CD4-positive, alpha-beta T cell treated with Interleukin-4 for 4 hours (primary cell): ENCODE measurements at places on chromosomes 2 and 18.

DNA sequence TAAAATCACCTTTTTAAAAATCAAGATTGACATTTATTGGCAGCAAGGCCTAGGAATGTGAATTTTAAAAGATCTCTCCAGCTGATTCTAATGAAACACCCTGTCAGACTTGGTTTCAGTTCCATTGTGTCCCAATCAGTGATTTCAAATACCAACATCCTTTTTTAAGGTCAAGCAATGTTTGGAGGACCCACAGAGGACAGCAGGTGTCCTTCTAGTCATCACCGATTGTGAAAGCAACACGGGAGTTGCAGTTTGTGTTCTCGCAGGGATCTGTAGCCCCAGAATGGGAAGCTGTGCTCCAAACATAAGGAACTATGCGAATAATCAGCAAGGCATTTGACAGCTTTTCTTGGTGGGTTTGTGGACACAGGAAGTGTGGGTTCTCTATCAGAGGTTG, 4.5 kb upstream of the KIDINS220 start:
- no peak for DNase-seq

- peak; percentile 79 for DNase-seq
Observed at GRCh38 chr2:43133708-43134570, 92.5 kb downstream of the ZFP36L2 start.

DNA sequence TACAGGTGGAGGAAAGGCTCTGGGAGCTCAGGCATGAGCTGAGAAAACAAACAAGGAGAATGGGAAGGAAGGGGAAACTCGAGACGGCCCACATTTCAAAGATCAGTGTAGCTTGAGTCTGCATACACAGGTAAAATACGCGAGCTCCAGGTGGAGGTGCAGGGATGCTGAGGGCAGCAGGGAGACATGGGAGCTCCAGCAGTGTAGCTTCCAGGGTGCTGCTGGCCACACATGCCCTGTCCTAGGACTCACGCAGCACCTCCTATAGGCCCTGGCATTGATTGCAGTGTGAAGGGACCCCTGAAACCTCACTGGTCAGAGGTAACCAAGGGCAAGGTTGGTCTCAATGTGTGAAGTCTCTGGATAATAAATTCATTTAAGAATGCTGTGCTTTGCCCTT, 362.8 kb upstream of the HS6ST1 start:
- DNase-seq: no peak

GRCh38 chr2:46702537-46702936, 213.1 kb downstream of the MCFD2 start:
- no peak for DNase-seq

GRCh38 chr2:195560209-195560895, 96.7 kb upstream of the SLC39A10 start:
- no peak for DNase-seq

DNA sequence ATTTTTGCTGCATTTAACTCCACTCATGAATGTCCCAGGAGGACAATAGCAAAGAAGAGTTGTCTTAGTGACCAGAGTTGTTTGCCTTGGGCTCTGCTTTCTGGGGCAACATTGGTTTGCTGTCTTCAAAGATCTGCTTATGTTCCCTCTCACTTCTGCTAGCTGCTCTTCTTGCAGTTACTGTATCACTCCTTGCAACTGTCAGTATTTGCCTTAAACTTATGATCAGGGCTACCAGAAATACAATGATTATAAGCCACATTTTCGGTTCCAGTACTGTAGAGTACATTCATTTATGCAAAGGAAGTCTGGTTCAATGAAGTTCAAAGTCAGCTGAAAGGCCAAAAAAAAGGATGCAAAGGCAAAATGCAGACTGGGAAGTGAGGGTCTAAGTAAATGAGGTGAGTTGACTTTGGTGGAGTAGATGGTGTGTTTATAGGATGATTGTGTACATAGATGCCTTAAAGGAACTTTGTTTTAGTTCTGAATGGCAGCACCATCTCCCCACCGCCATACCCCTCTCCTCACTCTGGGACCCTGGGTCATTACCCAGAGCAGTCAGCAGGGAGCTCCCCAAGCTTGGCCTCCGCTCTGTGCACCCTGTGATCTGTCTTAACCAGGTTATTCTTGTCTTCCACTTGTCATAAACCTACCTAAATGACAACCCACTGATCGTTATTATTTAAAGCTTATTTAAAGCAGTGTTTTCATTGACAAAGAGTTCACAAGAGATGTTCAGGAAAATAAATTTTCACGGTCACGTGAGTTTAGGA, 236.0 kb downstream of the DOK6 start:
- DNase-seq: no peak

- DNase-seq: no peak
Observed at GRCh38 chr2:229566370-229566769, 148.0 kb downstream of the DNER start.

DNA sequence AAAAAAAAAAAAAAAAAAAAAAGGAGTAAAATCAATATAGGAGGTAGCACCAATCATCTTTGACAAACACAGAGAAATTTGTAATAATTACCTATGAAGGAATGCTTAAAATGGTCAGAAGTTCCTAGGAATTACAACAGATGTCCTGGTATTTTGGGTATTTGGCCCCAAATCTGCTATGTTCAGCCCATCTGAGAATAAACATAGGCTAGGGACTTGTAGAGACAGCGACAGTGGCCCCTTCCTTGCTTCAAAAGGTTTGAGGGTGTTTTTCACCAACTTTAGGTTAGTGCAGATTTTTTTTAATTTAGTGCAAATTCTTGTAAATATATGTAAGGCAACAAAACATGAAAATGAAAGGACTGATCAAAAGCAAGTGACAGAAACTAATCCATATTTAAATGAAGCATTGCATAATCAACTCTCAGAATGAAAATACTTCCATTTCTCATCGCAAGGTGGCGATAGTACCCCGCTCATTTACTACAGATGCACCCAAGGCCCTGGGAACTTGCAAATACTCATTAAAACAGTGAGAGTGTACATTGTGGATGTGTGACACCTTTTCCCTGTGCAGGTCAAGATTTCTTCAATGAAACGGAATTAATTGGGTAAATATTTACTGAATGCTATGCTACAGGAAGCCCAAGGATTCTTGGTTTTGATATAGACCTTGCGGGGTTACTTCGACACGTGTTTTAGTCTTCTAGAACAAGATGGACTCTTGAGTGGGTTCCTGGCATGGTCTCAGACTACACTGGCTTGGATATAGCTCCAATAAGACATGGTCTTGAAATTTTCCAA, 44.6 kb downstream of the FAM124B start:
- DNase-seq: peak; percentile 66

DNA sequence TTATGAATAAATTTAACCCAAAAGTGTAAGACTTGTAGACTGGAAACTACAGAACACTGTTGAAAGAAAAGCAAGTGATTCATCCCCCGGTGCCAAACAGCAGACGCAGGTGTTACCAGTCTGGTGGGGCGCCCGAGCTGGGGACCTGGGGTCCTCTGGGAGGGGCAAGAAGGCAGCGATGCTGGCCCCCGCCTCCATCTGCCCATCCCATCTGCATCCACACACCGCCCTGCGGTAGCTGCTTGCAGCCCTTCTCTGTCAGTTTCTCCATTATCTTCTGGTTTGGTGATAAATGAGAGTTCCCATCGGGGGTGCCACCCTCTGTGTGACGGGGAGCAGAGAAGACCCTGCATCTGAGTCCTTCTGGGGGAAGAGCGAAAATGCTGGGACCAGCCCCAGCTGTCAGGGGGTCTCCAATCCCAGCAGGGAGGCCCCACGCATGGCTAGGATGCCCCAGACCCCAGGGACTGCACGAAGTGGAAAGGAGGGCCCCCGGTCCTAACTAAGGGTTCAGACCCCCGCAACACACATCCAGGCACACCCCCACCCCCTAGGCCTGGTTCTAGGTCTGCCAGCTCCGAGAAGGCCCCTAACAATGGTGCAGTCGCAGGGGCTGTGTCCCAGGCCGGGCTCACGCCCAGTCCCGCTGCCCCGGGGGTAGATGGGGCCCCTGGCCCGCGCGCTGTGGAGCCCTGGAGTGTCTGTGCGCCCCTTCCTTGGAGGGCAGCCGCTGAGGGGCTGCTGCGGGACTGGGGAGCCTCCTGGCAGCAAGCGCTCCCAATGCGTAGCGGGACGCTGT, 686 bp upstream of the RGPD8 start:
- DNase-seq: no peak

GRCh38 chr2:32706815-32707579, 79.1 kb downstream of the TTC27 start:
- no peak for DNase-seq

GRCh38 chr2:46293466-46293865, 3.7 kb upstream of the EPAS1 start:
- DNase-seq: no peak

DNA sequence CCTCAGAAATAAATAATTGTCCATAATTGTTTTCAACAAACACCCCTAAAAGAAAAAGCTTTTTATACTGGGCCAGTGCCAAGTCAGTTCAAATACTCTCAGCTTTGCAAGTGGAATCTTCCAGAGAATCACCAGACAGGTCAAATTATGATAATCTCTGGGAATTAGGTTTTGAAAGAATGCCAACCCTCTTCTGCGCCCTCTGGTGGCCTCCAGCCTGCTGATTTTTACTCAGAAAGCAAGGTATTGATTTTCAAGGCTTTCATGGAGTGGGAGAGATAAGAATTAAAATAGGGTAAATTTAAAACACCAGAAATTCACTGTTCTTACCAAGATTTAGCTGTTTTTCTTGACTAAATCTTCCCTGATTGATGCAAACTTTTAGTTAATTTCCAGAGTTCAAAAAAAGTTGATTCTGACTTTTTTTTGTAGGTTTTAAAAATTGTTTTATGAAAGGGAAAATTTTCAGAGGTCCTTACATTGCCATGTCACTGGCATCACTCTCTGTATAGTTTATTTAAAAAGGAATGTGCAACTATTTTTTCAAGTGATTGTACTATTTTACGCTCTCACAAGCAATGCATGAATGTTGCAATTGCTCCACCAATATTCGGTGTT, 282.9 kb upstream of the TNP1 start:
- no peak for DNase-seq

DNA sequence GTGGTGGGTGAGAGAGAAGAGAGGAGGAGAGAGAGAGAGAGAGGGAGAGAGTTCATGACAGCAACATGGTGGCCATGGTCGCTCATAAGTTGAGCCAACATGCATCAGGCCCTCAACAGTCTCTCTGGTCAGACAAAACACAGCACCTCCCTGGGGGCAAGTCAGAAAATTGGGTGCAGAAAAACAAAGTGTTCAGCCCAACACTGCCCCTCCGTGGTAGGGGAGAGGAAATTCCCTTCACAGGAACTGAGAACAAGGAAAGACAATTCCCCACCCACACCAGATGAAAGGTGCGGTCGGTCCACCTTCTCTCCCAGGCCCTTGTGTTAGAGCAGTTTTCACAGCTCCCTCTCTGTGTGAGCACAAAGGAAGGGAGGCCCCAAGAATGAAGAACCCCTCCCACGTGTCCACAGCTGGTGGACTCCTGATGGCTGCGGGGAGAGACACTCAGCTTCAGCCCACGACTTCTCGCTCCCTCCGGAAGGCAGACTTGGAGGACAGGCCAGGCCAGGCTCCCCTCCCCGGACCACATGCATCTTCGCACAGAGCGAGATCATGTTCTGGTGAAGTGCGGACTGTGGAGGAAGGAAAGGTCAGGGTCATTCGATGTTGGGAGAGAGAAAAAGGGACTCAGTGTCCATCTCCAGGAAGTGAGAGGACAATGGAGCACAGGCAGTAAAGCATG, 181.7 kb downstream of the ANAPC1 start:
- peak; percentile 58 for DNase-seq

DNA sequence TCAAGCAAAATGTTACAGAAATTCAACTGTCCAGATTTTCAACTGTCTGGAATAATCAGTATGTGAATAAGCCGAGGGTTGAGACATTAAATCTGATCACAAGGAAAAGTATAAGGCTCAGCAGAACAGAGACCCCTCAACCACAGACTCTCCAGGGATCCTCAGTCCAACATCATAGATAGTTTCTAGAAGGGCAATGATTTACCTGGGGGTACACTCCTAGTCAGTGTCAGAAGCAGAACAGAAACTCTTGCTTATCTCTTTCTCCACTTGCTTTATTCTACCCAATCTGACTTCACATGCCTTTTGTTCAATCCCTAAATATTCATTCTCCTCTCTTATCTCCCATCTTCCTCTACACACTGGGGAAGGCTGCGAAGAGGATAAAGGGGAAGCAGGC, 36.4 kb downstream of the ICOS start:
- no peak for DNase-seq

- no peak for DNase-seq
Observed at GRCh38 chr2:43832457-43832856, 6.2 kb downstream of the ABCG5 start.

- no peak for DNase-seq
Observed at GRCh38 chr2:5403392-5403791, 288.8 kb upstream of the SOX11 start.

DNA sequence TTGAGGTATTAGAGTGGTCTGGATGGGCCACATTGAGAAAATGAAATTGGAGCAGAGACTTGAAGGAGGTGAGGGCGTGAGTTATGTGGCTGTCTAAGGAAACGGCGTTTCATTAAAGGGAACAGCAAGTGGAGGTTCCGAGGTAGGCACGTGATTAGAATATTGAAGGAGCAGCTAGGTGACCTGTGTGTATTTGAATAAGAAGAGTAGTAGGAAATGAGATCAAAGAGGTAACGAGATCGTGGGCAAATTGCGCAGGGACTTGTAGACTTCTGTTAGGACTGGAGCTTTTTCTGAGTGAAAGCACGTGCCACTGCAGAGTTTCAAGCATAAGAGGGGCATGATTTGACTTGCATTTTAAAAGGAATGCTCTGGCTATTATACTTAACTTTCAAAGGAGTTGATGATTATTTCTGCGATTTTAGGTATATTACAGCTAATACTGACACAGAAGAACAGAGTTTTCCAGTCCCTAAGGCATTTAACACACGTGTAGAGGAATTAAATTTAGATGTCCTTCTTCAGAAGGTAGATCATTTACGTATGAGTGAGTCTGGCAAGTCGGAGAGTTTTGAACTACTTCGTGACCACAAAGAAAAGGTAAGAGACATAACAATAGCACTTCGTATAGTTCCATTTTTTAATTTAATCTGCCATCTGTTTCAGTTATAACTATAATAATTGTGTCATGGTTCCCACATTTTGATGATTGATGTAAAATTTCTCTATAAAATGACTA, 48.7 kb downstream of the RMDN2 start:
- no peak for DNase-seq

GRCh38 chr2:112519506-112519905, 22.8 kb upstream of the POLR1B start:
- DNase-seq: no peak
